ENCODE measurements at places on chromosomes 12 and 14.

DNA sequence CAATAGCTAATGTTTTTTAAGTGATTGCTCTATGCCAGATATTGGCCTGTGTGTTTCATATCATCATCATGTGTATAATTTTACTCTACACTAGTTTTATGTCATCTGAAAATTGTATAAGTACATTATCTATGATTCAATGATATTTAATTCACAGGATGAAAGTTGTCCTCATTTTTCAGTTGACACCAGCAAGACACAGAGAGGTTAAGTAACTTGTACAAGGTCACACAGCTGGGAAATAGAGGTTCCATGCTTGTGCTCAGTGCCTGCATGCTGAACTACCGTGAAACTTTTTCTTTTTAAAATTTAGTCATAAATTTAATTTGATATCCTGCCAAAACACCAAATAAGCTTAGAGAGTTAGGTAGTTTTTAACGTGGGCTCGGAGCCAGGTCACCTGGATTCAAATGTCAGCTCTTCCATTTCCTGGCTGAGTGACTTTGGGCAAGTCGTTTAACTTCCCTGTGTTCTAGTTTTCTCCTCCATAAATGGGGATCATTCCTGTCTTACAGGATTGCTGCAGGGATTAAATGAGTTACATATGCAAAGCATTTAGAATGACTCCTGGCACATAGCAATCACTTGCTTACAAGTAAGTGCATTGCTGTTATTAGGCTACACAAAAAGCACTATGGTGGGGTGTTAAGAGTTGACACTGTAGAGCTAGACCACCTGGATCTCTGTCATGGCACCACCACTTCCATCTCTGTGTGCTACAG, 183.9 kb downstream of the ETV6 start:
- DNase-seq: no peak

DNA sequence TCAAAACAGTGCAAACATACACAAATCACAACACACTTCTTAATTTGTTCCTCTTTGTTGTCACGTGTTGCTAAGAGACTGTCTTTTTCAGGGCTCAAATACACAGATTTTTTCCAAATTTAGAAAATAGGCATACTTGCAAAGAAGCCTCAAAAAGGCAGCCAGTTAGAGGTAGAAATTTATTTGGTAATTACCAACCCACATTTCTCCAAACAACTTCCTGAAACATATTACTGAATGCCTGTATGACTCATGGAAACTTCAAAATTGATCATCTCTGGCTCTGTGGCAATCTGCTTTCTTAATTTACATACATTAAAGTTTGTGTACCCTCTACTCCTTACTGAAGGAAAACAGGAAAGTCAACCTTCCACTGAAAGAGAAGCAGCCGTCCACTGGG, 36.4 kb downstream of the PPM1H start:
- DNase-seq: no peak

GRCh38 chr14:101022121-101022520, 118.6 kb upstream of the RTL1 start:
- no peak for DNase-seq

GRCh38 chr12:124675881-124676713, 108.7 kb upstream of the NCOR2 start:
- no peak for DNase-seq

- DNase-seq: no peak
These were observed 1092.1 kb upstream of the TMEM132C start for GRCh38 chr12:127174881-127175280.

- no peak for DNase-seq
These were observed 2.8 kb downstream of the RAPGEF3 start for GRCh38 chr12:47755655-47756562.

DNA sequence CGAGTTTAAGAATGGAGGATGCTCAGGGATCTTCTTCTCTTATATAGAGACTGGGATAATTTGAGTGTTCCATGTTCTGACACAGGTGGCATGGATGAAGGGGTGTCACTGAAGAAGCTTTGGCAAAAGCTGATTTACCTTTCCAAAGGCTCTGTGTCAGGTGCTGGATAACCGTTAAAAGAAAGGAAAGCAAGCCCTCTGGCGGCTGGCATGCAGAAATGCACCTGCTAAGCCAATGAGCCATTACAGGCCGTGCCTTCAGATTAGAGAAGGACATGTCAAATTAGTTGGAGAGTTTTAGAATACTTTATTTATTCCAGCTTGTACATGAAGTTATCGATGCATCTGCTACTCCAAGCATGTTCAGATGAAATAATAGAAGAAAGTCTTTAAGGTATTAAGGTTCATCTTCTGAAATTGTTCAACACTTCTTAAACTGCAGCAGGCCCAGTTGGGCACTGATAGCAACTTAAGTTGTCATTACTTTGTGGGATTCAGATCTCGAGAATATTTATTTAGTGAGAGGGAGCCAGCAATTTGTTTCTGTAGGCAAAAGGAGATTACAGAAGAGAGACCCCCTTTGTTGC, 678.2 kb downstream of the NRXN3 start:
- no peak for DNase-seq

Data from stimulated activated CD8-positive, alpha-beta memory T cell treated with anti-CD3 and anti-CD28 coated beads, Interleukin-4, amount 100 ng/mL, for 1 hour (primary cell).